ENCODE measurements at places on chromosomes 12 and 14.

DNA sequence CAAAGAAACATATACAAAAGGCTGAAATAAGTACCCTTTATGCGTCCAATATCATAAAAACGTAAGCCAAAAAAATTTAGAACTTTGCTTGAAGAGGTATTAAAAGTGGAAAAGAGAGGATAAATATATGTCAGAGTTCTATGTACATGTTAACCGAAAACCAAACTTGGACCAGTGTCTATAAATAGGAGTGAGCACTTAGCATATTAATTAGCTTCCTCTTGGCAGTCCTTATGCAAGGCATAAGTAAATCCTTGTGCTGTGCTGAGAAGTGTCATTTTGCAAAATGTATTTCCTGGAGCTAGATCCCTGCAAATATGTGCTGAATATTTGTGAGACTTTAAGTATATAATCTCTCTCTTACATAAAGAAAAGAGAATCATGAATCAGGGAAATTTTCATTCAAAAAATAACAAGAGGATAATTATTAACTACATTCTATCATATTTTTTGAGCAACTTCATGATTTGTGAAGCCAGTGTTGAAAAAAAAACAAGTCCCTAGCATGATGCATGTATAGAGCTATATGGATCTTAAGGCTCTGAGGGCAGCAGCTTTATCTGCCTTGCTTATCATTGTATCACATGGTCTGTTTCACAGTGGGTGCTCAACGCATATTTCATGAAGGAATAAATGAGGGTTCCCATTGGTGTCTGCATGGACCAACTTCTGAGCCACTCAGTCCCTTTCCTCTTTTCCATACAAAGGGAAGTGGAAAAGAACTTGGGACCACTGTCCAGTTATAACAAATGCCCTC lies 326.1 kb downstream of the PDZRN4 start:
- no peak for DNase-seq

GRCh38 chr12:44654646-44655639 lies 221.2 kb downstream of the NELL2 start:
- no peak for DNase-seq

- DNase-seq, result no peak
Observed at GRCh38 chr14:92759679-92760523, 11.5 kb upstream of the LGMN start.

GRCh38 chr12:62865065-62865464 lies 69.9 kb downstream of the PPM1H start:
- DNase-seq, result no peak

DNA sequence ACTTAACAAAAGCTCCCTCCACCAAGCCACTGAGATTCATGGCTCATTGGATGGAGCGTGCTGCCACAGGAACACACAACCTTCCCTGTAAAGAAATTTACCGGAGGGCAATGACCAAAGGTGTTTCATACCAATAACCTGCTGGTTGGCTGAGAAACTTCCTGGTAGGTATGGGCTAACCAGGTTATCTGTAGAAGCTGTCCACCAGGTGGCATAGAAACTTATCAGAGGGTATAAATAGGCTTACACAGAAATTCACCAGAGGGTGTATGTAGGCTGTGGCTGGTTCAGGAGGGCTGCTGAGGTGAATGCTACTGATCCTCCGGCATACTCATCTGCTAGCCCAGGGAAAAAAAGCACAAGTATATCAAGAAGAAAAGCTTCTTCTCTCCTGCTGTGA lies 27.1 kb upstream of the MTERF2 start:
- DNase-seq, result no peak

DNA sequence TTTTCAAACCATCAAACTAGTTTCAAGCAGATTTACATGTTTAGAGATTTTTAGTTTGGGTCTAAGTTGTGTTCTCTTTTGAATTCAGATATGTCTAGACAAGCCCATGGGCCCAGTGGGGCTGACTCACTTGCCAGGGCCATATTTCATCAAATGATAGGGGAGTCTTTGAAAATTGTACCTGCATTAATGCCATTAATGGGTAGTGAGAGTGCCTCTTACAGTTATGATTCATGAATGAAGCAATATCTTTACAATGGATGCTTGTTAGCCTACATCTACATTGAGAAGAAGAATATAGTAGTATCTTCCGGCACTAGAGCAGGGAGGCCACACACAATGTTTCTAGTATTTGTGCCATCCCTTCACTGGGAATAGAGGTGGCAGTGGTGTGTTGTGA lies 174.2 kb upstream of the E2F7 start:
- no peak for DNase-seq

DNA sequence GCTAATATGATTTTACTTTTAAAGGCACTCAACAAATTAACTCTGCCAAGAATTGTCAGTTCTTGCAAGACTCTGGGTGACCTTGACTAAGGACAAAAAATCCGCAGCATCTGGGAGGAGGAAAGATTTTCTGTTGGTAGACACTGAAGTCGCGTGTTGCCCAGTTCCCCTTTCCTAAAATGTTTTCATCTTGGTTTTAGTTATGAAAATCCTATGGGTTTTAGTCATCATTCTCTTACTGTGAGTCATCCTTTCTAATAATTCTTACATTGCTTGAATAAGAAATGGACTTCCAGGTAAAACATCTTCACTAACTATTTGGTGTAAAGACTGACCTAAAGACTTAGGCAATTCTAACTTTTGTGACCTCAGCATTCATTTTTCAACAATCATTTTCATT lies 9.1 kb downstream of the GSG1 start:
- DNase-seq, result peak; percentile 42

GRCh38 chr14:74089251-74090020 lies 4.7 kb downstream of the LIN52 start:
- DNase-seq, result no peak

- peak; percentile 17 for DNase-seq
Observed at GRCh38 chr14:72256055-72256454, 323.8 kb downstream of the RGS6 start.

DNA sequence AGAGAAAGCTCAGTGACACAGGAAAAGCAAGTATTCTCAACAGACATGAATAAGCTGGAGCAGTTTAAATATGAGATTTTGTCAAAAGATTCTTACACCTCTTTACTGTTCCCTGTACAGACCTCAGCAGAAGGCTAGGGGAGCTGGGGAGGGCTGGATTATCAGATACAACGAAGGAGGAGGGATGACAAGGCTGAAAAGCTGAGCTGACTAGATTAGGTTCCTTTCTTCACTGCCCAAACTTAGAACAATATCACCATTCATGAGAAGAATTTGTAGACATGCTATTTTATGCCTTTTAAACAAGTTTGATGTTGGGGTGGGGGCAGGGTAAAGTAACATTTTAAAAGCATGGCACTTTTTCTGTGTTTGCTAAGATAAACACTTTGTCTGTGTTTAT lies 611.1 kb downstream of the AACS start:
- DNase-seq, result no peak

GRCh38 chr14:83713732-83714131 lies 1816.2 kb upstream of the FLRT2 start:
- no peak for DNase-seq

Measured in activated CD4-positive, alpha-beta T cell treated with anti-CD3 and anti-CD28 coated beads, Interleukin-2, amount 50 U/mL, for 16 hours (primary cell).